IMR-90 (cell line): ENCODE measurements at places on chromosomes 2 and 18. TPM values are rescaled to one million over a fixed set of nuclear protein-coding genes. Genes with fewer than 3 reads are reported as not detected.
A peak's percentile ranks its signal among the peaks of the same experiment; 100 is the strongest.

DNA sequence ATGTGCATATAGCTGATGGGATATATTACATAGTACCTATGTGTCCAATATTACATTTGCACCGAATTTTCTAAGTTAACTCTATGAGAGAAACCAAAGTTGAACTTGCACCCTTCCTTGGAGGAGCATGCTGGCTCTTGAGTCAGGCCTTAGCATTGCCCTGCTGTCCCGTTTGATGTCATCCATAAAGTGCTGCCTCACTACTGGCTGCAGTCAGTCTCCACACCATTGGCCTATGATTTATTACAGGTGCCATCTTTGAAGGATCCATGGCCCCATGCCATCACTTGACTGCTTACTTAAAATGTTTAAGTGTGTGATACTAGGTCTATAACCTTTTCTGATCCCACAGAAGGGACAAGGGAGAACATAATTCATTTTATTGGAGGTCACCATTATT lies 249.3 kb upstream of the RBBP8 start:
- no peaks in the 10 kb centered on the region for H3K36me3 ChIP-seq
- H3K27me3 ChIP-seq, result no peaks in the 10 kb centered on the region
- H3K4me3 ChIP-seq, result no peak overlapping the region

DNA sequence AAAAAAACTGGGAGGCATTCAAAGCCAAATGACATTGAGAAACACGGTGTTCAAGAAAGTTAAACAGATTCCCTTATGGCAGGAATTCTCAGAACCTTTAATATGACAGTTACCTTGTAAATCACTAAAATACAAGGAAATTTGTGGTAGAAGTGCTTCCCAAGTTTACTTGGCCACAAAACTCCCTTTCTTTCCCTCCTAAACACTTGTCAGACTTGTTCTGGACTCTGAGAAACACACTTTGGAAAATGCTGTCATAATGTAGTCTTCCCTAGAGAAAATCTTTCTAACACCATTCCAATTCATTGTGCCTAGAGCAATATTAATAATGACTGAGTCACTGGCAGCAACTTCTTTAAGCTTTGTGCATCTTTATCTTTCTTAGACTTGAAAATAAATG lies 140.4 kb downstream of the ANKRD44 start:
- no peak overlapping the region for H3K27ac ChIP-seq
- H3K4me1 ChIP-seq, result no peaks in the 10 kb centered on the region
- H3K36me3 ChIP-seq, result no peaks in the 10 kb centered on the region

GRCh38 chr2:121665504-121665903 lies 16.2 kb upstream of the CLASP1 start:
- no peaks in the 10 kb centered on the region for H3K36me3 ChIP-seq
- H3K27ac ChIP-seq, result no peak overlapping the region
- no peak for DNase-seq
- no peak overlapping the region for H3K4me3 ChIP-seq
- no peaks in the 10 kb centered on the region; the same call in 1 of the 2 replicates for H3K4me1 ChIP-seq

DNA sequence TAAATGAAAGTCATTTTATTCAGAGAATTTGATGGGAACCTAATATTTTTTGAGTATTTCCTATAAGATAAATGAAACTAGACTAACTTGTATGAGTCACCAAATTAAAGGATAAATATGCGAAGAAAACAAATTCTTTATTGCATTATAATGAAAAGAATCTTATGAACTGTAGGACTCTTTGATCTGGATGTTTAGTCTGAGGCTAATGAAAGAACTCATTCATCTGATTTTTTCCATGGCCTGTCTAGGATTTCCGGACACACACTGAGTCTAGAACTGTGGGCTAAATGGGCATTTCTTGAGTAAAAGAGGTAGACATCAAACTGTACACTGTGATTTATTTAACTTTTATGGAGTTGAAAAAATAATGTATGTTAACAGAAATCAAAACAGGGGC lies 43.0 kb downstream of the ZNF519 start:
- no peak for DNase-seq
- no peaks in the 10 kb centered on the region for H3K4me1 ChIP-seq
- H3K36me3 ChIP-seq, result no peaks in the 10 kb centered on the region
- H3K27me3 ChIP-seq, result no peaks in the 10 kb centered on the region

- H3K27me3 ChIP-seq, result no peaks in the 10 kb centered on the region
- no peak overlapping the region for H3K27ac ChIP-seq
- H3K4me3 ChIP-seq, result no peak overlapping the region
- H3K4me1 ChIP-seq, result no peaks in the 10 kb centered on the region
- no peaks in the 10 kb centered on the region for H3K36me3 ChIP-seq
Measured at GRCh38 chr2:7133521-7133920, 216.3 kb downstream of the RNF144A start.

DNA sequence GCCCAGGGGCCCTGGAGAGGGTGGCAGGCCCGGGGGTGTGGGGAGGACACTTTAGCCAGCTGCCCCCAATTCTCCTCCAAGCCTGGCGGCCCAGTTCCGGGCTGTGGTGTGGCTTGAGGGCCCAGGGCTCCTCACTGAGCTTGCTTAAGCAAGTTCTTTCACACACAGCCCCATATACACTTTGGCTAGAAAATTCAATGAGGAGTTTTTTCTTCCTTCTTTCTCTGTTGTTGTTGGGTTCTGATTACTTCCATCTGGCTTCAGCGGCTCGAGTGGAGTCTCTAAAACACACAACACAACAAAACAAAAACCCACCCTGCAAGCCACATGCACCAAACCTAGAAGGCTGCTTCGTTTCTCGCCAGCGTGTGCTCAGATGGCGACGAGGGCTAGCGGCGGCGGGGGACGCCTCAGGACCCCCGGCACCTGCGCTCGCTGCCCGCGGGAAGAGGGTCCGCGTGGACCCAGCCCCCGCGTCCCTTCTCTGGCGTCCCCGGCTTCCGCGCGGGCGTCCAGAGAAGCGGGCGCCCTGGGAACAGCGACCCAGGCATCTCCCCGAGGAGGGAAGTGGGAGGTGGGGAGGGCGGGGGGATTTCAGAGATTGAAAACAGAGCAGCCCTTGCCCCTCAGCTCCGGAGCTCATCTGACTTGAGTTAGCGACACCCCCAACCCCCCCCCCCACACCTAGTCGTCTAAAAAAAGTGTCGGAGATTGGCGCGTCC lies 577 bp upstream of the GLI2 start:
- H3K27ac ChIP-seq, result peak overlapping the region; percentile 84
- no peaks in the 10 kb centered on the region for H3K36me3 ChIP-seq
- no peaks in the 10 kb centered on the region for H3K27me3 ChIP-seq
- peak; percentile 32 for DNase-seq

Gene HOXD10
- total RNA-seq, result not detected in 2 replicates

DNA sequence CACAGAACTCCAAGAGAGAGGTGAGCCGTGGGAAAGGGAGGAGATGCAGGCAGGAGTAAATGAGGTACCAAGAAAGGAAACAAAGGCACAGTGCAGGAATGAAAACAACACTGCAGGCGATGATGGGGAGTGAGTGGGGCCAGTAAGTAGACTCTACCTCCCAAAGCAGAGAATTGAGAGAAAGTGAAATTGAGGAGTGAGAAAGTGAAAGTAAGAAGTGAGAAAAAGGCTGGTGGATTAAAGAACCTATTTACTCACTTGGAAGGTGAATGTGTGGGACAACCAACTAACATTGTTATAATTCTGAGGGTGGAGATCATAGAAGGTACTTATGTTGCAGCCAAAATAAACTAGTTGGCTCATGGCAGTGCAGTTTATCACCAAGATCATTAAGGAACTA lies 193.1 kb upstream of the TMEM200C start:
- H3K4me1 ChIP-seq, result no peaks in the 10 kb centered on the region
- H3K27ac ChIP-seq, result no peak overlapping the region
- H3K27me3 ChIP-seq, result no peaks in the 10 kb centered on the region
- H3K36me3 ChIP-seq, result no peaks in the 10 kb centered on the region
- H3K4me3 ChIP-seq, result peak overlapping the region; percentile 10; the same call in 1 of the 2 replicates

Gene TET3
- 1.6 and 1.7 TPM in 2 replicates for total RNA-seq

GRCh38 chr2:118221536-118222272 lies 133.4 kb downstream of the INSIG2 start:
- DNase-seq, result peak; percentile 76
- no peaks in the 10 kb centered on the region for H3K36me3 ChIP-seq

- no peaks in the 10 kb centered on the region for H3K27me3 ChIP-seq
- no peaks in the 10 kb centered on the region for H3K36me3 ChIP-seq
- H3K27ac ChIP-seq, result no peak overlapping the region
- no peak overlapping the region for H3K4me3 ChIP-seq
- peaks cover 10% of the 10 kb centered on the region for H3K4me1 ChIP-seq
- DNase-seq, result peak; percentile 50
Measured at GRCh38 chr2:163345795-163346573, 389.8 kb downstream of the FIGN start.

GRCh38 chr2:190481339-190481738 lies 53.2 kb downstream of the NEMP2 start:
- H3K4me1 ChIP-seq, result peaks cover 7% of the 10 kb centered on the region; the same call in 1 of the 2 replicates
- H3K27me3 ChIP-seq, result no peaks in the 10 kb centered on the region
- H3K36me3 ChIP-seq, result no peaks in the 10 kb centered on the region

GRCh38 chr2:162174746-162175145 lies 22.7 kb upstream of the GCG start:
- peaks cover 8% of the 10 kb centered on the region for H3K4me1 ChIP-seq
- H3K27me3 ChIP-seq, result no peaks in the 10 kb centered on the region
- H3K36me3 ChIP-seq, result peaks cover 11% of the 10 kb centered on the region
- no peak overlapping the region for H3K27ac ChIP-seq
- DNase-seq, result peak; percentile 85
- H3K4me3 ChIP-seq, result no peak overlapping the region

Gene SLC19A3
- total RNA-seq, result under 0.01 TPM in 1 of 2 replicates, not detected in the other

Gene SLC9A4
- total RNA-seq, result not detected in 2 replicates

- peak; percentile 60 for DNase-seq
- H3K4me1 ChIP-seq, result peaks cover 14% of the 10 kb centered on the region
- H3K27ac ChIP-seq, result no peak overlapping the region
- no peaks in the 10 kb centered on the region for H3K27me3 ChIP-seq
- no peak overlapping the region for H3K4me3 ChIP-seq
- no peaks in the 10 kb centered on the region for H3K36me3 ChIP-seq
Measured at GRCh38 chr2:224890372-224890771, 151.9 kb downstream of the DOCK10 start.

DNA sequence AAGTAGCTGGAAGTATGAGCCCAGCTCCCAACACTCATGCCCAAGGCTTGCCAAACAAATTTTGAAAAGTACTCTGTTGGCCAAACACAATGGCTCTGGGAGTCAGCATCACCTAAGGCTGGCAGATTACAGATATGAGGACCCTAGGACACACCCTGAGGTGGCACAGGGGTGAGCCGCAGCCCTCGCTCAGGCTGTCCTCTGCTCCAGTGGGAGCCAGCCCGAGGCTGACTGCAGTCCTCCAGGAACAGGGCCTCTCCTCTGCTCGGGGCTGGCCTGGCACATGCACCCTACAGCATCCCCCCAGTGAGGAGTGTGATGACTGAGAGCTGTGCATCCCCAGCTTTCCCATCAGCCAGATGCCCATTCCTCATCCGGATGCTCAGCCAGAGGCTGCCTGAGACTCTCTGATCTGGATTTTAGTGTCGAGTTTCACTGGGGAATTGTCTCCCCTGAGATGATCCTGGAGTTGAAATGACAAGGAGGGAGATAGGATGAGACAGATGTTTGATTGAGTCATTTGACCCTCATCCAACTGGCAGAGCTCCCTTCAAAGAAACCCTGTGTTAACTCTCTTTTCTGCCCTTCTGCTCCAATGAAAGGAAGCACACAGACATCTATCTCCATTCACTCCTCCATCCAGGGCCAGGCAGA lies 269.3 kb upstream of the NCKAP5 start:
- no peak overlapping the region for H3K4me3 ChIP-seq
- peak; percentile 91 for DNase-seq
- peak overlapping the region; percentile 52 for H3K27ac ChIP-seq
- no peaks in the 10 kb centered on the region for H3K36me3 ChIP-seq

DNA sequence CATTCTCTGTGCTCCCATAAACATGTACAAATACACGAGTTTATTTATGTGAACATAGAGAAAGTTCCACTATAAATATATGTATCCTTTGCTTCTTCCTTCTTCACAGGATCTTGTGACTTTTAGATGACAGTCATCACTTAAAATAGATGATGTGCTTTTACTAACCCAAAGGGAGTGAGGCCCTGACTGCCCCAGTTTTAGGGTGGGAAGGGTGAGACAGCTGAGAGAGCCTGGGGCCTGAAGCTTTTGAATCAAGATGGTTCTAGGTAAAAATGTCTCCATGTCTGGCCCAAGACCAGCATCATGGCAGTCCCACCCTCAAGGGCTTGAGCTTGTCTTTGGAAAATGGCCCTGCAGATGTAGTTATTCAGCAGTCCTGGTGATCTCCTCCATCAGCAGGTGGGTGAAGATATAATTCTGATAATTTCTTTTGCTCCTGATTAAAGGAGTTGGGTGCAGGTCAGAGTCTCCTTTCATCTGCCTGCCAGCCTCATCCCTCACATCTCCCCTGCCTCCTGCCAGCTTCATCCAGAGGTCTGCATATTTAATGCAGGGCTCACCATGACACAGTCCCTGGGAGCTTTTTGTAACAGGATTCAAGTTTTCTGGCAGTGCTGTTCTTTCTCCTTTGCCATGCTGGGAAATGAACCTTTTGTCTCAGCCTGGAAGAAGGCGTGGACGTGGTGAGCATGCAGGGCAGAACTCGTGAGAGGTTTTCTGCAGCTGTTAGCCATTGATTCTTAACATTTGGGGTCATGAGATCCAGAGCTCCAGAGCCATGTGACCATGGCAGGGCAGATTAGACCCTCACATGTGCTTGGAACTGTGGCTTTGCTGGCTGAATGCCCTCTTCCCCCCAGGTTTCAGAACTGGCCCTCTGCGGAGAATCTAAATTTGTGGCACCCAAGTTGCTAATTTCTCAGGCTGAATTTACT lies 2.7 kb downstream of the HRH4 start:
- no peaks in the 10 kb centered on the region for H3K36me3 ChIP-seq
- H3K27ac ChIP-seq, result no peak overlapping the region
- H3K27me3 ChIP-seq, result no peaks in the 10 kb centered on the region; the same call in none of the 2 replicates
- H3K4me1 ChIP-seq, result no peaks in the 10 kb centered on the region
- DNase-seq, result no peak

Gene PLGLB1
- 0.18 and 0.28 TPM in 2 replicates for total RNA-seq

Gene GPR45
- not detected in 2 replicates for total RNA-seq

DNA sequence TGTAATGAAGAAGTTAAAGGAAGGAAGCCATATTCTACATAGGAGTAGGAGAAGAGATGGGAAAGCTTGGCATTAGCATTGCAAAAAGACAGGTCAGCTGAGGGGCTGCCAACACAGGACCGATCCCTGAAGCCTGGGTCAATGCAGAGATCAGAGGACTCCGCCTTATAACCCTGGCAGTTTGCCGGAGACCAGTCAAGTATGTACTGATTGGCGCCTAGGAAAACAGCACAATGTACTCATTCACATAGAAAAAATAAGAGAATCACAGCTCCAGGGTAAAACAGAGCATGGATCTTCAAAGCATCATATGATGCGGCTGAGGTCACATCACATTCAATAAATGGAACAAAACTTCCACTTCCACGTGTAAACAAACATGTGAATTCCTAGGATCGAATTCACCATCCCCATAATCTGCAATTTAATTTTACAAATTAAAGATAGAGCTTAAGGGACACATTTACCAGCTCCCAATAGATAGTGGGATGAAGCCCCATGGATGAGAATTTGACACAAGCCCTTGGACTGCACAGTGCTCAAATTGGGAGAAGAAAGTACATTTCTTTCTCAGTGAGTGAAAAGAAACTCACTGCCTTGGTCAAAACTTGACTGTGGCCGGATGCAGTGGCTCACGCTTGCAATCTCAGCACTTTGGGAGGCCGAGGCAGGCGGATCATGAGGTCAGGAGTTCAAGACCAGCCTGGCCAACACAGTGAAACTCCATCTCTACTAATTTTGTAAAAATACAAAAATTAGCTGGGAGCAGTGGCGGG lies 135.0 kb upstream of the KLHL14 start:
- H3K27me3 ChIP-seq, result no peaks in the 10 kb centered on the region
- H3K4me1 ChIP-seq, result no peaks in the 10 kb centered on the region

GRCh38 chr2:192087398-192087958 lies 107.3 kb downstream of the TMEFF2 start:
- H3K27ac ChIP-seq, result no peak overlapping the region
- no peak overlapping the region for H3K4me3 ChIP-seq
- H3K36me3 ChIP-seq, result no peaks in the 10 kb centered on the region
- no peaks in the 10 kb centered on the region for H3K4me1 ChIP-seq
- DNase-seq, result no peak
